ENCODE measurements at places on chromosomes 7 and 10.

DNA sequence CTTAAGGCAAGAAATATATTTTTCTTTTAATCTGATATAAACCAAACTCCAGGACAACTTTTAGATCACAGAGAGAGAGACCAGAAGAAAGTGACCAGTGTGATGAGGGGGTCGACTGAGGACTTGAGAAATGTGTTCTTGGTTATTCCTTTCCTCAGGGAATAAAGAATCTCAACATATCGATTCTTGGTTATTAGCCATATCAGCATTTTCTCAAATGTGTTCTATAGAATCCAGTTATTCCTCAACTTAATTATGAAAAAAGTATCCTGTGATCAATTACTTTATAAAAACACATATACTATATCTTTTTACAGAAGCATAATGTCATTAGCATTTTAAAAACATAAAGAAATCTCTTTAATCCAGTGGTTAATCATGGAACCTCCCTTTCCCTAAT lies 222.1 kb upstream of the FAM3C start:
- no peak for DNase-seq

DNA sequence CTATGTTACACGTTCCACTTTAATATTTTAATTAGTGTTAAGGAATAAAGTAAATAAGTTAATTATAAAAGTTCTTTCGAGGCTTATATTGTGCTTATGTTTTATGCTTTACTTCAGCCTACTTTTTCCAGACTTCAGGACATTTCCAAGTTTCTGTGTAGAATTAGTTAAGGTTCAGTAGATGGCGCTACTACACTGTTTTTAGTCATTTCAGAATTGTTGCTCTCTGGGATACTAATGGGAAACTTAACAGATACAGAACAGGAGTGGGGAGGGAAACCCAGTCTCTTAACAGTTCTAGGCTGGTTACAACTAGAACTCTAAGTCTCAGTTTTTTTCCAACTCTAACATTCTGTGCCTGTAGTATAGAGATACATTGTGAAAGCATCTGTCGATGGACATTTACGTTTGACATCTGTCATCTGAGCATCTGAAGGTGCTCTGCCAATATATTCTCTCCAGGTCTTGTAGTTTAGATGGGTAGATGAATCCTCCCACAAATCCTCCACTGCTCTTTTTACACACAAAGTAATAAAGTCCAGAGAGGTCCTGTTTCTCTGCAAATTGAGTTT lies 56.8 kb upstream of the FAM171A1 start:
- DNase-seq = peak; percentile 81

DNA sequence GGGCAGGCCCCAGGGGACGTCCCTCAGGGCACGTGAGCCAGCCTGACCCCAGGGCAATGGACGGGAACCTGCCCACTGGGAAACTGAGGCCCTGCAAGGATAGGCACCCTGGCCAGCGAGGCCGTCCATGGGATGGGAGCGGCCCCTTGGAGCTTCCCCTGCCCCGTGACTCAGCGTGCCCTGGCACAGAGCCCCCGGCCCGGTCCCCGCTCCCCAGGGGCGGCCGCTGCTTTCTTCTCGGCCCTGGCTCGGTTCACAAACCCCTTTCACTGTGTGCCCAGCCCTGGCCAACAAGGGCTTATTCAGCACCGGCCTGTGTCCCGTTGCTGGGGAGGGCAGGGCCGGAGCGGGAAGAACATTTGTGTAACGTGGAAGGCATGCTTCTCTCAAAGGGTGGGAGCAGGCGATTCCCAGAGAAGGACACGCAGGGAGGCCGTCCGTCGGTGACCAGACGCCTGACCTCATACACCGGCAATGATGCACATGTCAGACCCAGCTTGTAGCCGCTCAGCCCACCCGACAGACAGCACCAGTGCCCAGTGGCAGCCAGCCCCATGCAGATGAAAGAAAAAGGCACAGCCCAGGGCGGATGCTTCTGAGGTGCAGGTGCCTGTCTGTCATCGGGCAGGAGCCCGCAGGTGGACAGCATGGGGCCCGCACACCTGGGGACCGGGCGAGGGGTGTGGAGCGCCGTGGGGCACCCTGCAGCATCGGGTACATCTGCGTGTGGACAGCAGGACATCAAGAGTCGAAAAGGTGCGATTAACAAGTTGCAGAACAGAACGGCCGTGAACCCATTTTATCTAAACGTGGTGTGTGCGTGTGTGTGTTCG lies 94.5 kb downstream of the PDGFA start:
- DNase-seq = no peak

DNA sequence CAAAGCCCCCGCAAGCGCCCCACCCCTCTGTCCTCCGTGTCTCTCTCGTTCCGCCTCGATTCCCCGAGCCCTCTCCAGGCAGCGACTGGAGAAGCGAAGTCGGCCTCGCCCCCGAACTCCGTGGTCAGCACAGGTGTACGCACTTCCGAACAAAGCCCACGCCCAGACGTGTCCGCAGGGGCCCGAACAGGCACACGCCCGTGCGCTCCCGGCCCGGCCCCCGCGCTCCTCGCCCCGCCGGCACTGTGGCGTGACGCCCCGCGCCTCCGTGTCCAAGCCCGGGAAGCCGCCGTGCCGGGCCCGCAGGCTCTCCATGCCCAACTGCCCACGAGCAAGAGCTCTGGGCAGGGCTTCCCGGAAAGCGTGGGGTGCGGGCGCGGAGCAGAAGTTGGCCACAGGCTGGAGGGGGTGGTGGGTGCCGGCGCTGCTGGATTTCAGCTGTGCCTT lies 662 bp downstream of the NRCAM start:
- DNase-seq = no peak

DNA sequence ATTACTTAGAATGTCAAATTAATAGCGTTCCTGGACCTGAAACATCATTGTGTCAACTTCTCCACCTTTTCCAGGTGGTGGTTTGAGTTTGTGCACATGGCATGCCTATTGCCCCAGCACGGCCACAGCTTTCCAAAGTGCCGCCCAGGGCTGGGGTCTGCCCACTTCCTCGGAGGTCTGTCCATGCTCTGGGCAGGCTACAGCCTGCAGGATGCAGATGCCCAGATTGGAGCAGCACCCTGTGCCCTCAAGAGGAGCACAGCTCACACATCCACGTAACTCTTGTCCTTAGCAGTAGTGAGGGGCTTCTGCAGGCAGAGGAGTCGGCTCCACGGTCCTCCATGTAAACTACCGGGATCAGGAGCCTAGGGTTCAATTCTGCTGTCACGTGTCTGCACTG lies 238.6 kb downstream of the EBF3 start:
- no peak for DNase-seq

DNA sequence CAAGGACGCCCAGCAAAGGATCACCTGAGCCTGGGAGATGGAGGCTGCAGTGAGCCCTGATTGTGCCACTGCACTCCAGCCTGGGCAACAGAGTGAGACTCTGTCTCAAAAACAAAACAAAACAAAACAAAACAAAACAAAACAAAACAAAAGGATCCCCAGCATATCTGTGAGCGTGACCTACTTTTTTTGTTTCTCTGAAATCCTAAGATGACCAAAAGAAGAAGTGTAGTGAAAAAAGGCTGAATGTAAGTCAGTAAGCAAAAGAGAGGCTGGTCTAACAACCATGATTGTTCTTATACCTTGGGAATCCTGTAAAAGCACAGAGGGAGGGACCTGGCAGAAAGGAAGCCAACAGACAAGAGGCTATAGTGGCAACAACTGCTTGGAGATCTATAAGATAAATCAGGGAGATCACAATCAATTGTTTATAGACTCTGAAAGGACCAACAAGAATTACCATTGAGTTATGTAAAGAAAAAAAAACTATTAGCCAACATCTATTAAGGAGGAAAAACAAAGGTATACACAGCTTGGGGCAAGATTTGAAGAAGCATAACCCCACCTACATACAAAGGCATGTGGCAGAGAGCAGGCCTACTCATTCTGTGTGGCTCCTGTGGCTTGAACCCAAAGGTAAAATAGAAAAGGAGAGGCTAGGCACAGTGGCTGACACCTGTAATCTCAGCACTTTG lies 255.2 kb upstream of the KLF14 start:
- DNase-seq = no peak

GRCh38 chr10:62306663-62307062 lies 38.0 kb upstream of the RTKN2 start:
- no peak for DNase-seq

GRCh38 chr7:30865821-30866220 lies 45.8 kb upstream of the AQP1 start:
- DNase-seq = no peak

DNA sequence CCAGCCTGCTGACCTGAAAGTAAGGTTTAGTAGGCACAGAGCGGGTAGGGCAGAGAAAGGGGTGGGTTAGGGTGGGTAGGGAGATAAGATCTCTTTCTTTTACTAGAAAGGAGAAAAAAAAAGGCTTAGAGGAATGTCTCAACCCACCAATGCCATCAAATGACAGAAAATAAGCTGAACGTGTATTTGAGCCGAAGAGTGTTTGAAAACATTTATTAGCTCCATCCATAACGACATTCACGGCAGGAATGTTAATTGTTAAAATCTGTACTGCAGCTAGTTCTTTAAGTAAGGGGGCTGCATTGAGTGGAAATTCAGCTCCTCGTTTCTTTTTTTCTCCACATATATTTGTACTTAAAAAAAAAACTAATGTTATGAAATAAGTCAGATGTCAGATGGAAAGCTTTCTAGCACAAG lies 63.7 kb upstream of the ARID5B start:
- DNase-seq = no peak

GRCh38 chr10:26717476-26717875 lies 20.0 kb downstream of the PDSS1 start:
- DNase-seq = no peak

DNA sequence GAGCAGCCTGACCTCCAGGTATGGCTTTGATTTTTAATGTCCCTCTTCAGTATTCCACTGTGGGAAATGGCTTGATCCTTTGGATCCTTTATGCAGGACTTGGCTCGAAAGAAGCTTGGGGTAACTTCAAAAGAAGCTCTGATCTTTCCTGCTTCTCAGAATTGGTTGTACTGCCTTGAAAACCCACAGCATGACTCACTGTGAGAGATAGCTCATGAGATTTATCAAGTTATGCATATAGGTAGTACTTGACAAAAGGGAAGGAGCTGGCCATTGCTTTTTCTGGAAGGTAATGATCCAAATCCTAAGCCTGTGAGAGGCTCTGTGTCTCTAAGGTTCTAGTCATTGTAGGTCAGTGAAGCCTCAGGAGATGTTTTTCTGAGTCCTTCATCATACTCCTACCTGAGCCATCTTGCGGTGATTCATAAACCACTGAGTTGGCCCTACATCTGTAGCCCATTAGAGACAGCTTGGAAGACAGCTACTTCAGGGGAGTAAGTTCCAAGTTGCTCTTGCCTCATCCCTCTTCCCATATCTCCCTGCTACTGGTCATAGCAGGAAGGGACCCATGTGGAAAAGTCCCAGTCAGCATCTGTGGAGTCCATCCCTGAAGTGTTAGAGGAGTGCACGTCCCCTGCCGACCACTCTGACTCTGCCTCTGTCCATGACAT lies 36.7 kb upstream of the NFKB2 start:
- no peak for DNase-seq

Measured in OCI-M1 (cell line).